ENCODE measurements at places on chromosomes 3 and 15. TPM values are rescaled to one million over a fixed set of nuclear protein-coding genes. Genes with fewer than 3 reads are reported as not detected.

Gene FBN1
- 1.3 TPM for polyA plus RNA-seq

Gene ISY1
- 29.6 TPM for polyA plus RNA-seq

Gene PCYT1A
- polyA plus RNA-seq: 31.9 TPM

Gene BCHE
- polyA plus RNA-seq: 1.5 TPM

DNA sequence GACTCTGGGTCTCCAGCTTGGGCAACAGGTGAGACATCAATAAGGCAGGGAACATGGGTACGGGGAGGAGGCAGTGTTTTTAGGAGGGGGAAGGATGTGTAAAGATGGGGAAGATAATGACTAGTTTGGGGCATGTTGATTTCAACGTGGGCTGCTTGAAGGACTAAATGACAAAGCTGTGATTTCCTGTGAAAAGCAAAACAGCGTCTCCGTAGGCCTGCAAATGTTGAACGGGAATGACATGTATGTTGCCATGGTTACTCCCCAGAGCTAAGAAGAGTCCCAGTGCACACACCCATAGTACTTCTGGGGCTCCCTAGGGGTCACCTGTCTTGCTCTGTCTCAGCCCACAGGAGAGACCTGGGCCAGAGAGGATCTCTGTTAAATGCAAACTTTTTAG, 71.3 kb upstream of the ETV5 start:
- no peak for DNase-seq

DNA sequence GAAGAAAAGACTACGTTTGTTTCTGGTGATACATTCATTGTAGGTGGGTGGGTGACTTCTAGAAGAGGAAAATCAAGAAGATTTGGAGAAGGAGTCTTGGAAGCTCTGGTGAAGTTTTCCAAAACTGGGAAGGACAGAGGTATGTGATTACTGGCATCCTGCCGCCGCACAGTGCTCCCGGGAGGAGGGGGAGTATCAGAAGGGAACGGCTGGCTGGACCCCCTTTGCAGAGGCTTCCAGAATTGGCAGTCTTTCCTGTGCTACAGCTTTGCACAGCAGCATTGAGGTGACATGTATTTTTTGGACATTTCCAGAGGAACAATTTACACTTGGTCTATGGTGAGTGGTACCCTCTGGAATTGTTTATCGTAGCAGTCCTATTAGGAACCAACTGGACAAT, 75.7 kb upstream of the EOMES start:
- no peak for DNase-seq

DNA sequence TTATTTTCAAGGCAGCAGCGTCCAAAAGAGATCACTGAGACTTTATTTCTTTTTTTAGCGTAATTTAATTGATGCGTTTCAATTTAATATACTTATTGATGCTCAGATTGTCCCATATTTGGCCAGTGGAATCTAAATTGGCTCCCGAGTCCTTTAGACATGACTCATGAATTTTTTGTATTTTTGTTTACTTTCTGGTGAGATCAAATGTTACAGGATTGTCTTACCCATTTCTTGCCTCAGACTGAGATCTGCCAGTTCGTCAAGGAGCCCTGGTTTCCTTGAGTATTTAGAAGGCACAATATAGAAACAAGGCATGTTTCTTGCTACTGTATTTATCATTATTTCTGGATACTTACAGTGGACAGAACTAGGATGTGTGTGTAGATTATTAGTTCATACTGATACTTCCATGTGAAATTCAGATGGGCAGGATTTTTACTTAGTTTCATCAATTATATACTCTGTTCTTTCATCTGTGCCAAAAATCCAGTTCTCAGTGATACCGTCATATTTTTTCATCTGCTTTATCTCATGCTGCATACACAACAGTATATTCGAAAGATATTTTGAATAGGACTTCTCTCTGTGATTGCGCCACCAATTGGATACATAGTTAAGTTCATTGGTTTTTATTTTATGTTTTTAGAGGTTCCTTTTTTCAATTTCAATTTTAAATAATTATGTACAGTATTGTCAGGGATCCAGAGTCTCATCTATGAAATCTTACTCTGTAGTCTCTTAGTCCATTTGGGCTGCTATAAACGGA, 436.9 kb upstream of the C2CD4B start:
- no peak for DNase-seq

GRCh38 chr3:174495311-174495710, 363.8 kb upstream of the NAALADL2 start:
- DNase-seq: no peak
